ENCODE measurements at places on chromosomes 12 and 14. TPM values are rescaled to one million over a fixed set of nuclear protein-coding genes. Genes with fewer than 3 reads are reported as not detected.
A peak's percentile ranks its signal among the peaks of the same experiment; 100 is the strongest.

GRCh38 chr12:71439613-71440344 is at the start of gene LGR5:
LGR5 (plus strand) TSS chr12:71439798; CDS start chr12:71440081, 283 bp downstream.
- peak; percentile 77 for DNase-seq

Gene AICDA
- not detected for total RNA-seq

GRCh38 chr14:68554231-68554630 is 238.6 kb downstream of the ZFP36L1 start:
- no peak for DNase-seq

DNA sequence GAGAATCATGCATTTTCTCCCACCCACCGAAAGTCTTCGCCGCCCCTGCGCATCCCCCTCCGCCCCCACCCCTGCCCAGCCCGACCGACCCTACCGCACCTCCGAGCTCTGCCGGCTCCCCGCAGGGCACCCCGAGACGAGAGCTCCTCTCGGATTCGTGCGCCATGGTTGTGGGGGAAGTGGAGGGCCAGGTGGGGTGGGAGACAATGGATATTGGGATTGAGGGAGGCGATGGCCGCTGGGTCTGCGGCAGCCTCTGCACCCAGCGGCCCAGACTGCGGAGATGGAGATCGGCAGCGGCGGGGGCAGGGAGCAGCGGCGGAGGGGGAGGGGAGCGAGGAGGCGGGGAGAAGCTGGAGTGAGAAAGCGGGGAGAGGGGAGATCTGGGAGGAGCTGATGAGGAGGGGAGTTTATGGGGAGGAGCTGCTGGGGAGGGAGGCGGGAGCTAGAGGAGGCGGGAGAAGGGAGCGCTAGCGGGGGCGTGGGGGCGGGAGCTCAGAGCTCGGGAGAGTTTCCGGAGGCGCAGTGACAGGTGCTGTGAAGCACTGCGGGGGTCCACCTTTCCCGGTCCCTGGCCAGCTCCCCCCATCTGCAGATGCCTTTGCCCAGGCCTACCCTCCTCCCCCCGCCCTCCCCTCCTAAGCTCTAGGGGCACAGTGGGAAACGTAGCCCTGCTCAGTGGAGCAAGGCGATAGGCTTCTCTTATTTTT is at the start of gene SALL2:
TSS of gene SALL2 (minus strand) at position 385 of the 710 bp plus-strand sequence. CDS start at position 166, 219 bp downstream.
- peak; percentile 83 for DNase-seq

GRCh38 chr12:1616233-1617066 is 12.6 kb upstream of the WNT5B start:
- DNase-seq, result no peak

Gene ACSM4
- not detected for total RNA-seq

DNA sequence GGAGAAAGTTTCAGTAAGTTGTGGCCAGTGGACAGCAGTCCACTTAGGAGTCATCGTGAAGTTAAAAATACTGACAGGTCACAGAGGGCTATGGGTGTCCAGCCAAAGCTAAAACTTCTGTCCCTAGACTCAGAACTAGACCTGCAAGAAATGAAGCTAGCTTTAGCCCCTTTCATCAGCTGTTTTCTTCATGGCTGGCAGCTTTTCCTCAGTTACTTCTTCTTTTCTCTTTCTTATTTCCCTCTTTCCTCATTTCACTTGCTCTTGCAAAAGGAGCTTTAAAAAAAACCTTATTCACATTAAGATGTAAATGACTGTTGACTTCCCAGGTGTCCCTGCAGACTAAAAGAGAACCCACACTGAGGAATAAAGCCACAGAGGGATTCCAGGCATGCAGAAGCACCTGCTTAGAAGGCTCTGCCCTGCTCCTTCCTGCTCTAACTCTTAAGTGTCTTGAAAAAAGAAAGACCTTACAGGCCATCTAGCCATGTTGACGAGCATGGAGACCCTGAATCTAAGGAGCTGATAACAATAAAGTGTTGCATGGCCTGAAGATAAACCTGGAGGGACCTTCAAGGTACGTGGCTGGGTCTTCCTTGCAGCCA is 69.7 kb upstream of the CCND2 start:
- DNase-seq, result peak; percentile 7

Gene LIN52
- 15.1 TPM for total RNA-seq

Gene TOGARAM1
- 20.2 TPM for total RNA-seq

Gene MYF6
- 1.4 TPM for total RNA-seq

- DNase-seq, result no peak
These were observed 639 bp downstream of the FZD10 start for GRCh38 chr12:130162745-130163460.

Gene ZFP36L1
- total RNA-seq, result 564 TPM

- no peak for DNase-seq
These were observed 4.4 kb upstream of the HELB start for GRCh38 chr12:66297923-66298322.

- DNase-seq, result no peak
These were observed 6.9 kb upstream of the RD3L start for GRCh38 chr14:103949131-103949790.

DNA sequence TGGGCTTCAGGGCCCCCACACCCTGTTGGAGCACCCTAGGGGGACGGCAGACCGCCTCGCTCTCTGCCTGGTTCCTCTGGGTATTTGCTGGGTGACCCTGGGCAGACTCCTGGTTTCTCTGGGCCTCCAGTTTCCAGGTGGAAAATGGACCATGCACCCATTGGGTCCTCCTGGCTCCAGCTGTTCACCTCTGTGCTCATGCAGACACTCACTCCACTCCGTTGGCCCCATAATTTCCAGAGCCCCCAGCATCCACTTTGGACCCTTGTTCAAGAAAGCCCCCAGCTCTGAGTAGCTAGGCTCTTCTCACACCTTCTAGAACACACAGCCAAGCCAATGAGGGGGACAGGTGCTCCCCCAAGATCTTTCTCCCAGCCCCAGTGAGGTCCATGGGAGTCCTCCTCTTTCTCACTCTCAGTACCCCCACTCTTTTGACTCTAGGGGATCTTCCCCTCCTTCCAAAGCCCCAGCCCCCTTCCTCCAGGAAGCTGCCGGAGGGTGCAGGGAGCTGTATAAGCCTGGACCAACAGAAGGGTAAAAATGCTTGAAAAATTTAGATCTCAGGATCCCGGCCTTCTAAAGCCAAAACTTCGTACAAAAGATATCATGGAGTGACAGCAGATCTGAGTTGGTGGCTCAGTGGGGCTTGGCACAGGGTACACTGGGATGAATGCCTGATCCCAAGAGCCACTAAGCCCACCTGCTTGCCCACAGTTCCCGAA is 174.8 kb upstream of the RTL1 start:
- DNase-seq, result peak; percentile 52

GRCh38 chr14:32224737-32225377 is 21.8 kb upstream of the RNU6-8 start:
- no peak for DNase-seq

DNA sequence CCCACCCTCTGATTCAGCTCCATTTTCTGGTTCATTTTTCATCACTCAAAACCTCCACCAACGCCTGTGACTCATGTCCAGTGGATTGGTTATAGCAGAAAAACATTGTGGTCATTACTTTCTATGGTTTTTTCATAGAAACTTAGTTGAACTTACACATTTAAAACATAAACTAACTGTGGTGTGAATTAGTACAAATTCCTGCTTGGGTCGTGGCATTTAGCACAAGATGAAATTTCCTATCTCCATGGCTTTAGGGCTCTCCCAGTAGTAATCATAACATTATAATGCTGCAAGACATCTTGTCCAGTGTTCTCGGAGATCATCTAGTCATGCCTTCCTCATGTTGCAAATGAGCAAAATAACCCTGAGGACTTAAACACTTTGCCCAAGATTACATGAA is 7.1 kb downstream of the RNASE7 start:
- DNase-seq, result no peak

DNA sequence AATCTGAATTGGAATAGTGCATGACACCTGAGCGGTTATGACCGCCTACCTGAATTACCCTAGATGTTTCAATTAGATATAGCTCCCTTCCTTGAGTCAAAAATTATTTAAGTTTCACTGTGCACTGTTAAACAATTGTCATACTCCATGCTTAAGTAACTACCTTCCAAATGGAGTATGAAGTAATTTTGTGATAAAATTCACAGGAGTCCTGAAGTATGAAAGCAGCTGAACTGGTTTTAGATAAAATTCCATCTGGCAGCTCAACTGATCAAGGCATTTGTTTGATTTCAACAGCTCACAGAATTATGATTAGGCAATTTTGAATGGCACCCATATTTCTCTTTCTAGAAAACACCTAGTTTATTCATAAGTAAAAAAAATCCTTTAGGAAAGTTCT is 19.5 kb downstream of the PRICKLE1 start:
- no peak for DNase-seq

- no peak for DNase-seq
These were observed 67.2 kb downstream of the FERMT2 start for GRCh38 chr14:52883658-52884057.

DNA sequence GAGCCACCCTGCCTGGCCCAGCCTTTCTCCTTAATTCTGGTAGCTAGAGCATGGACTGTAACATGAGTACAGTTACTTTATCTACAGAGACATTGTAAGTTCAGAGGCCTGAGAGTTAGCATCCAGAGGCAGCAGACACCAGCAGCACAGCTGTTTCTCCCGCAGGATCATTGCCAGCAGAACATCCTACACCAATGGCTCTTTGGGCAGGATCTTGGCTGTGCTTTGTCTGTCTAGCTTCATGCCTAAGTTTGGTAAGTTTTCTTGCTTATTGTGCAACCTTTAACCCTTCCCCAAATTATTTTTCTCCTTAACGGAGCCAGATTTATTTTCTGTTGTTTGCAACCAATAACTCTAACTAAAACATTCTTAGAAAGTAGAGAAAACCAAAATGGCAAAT is 21.6 kb downstream of the C12orf71 start:
- no peak for DNase-seq

- DNase-seq, result no peak
These were observed 48.4 kb downstream of the GCH1 start for GRCh38 chr14:54854181-54854580.

DNA sequence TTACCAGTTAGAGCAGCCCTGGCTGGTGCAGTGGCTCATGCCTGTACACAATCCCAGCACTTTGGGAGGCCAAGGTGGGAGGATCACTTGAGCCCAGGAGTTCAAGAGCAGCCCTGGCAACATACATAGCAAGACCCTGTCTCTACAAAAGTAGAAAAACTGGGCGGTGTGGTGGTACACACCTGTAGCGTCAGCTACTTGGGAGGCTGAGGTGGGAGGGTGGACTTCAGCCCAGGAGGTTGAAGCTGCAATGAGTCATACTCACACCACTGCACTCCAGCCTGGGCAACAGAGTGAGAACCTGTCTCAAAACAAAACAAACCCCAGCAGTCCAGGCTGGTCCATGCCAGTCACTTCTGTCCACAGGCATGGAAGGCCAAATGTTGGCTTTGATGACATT is 7.4 kb downstream of the COX14 start:
- DNase-seq, result no peak

Gene AKAP3
- total RNA-seq, result 7.6 TPM

GRCh38 chr12:50924439-50925341 is 27.7 kb upstream of the HIGD1C start:
- no peak for DNase-seq

GRCh38 chr14:86055512-86056075 is 525.6 kb downstream of the FLRT2 start:
- no peak for DNase-seq

- DNase-seq, result no peak
These were observed 39.2 kb upstream of the PPP1R13B start for GRCh38 chr14:103886304-103887169.

Gene KRT77
- total RNA-seq, result 0.27 TPM

DNA sequence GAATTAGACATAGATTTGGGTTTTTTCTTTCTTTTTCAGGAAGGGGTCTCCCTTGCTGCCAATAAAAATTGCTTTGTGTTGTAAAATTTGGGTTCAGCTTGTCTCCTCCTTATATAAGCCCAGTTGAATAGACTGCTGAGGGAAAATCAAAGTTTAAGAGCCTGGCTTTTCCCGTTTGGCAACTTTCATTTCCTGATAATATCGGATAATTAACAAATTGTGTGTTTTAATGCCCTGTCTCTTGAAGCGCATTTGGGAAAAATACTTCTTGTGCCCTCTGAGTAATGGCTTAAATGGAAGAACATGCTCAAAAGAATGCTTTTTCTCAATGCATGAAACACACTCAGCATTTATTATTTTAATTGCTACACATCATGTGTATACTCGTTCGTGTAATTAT is 198.0 kb upstream of the DCN start:
- DNase-seq, result no peak

DNA sequence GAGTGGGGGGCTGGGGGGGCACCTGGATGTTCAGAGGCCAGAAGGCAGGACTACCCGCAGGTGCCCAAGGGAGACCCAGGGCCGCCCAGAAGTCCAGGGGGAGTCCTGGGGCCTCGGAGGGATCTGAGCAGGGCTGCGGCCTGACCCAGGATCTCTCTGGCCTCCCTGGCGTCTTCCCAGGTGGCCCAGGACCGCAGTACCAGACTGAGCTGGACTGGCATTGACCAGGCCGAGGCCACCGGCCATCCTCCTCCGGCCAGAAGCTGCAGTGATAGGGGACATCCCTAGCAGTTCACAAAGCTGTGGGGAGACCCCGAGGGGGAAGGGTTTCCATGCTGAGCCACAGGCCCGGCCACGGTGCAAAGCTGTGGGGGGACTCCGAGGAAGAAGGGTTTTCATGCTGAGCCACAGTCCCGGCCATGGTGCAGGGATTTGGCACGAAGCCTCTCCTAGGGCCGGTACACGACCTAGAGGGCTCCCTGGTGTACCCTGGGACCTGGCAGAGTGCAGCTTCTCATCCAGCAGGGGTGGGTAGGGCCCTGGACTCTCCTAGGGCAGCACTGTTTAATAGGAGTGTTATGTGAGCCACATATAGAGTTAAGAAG is 24.4 kb downstream of the FBRSL1 start:
- no peak for DNase-seq

DNA sequence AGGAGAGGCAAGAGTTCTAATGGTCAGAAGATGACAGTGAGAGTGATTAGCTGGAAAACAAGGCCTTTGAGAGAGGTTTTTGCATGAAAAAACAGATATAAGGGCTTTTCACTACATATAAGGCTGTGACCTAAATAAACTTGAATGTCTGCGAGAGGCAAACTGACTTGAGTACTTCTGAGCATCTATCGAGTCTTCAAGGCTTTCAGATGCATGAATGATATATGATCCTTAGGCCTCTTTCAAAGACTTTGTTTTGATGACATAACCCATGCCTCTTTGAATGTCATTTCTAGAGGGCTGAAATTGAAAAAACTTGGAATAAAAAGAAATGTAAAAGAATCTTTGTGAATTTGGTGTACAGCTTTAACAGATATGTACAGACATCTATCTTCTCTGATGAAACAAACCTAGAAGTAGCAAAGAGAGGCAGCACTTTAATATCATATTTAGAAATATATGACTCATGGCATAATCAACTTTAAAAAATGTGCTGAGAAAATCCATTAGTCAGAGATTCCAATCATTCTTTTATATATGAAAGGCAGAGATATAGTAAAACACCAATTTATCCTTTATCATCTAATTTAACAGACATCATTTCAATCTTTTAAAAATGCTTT is 72.6 kb downstream of the PPM1H start:
- no peak for DNase-seq

Measured in type B pancreatic cell (in vitro differentiated cells).